ENCODE measurements at places on chromosomes 7 and 10. TPM values are rescaled to one million over a fixed set of nuclear protein-coding genes. Genes with fewer than 3 reads are reported as not detected.

The PDLIM1 gene
- 143 TPM for polyA plus RNA-seq

The BMPER gene
- 40.5 TPM for polyA plus RNA-seq

The TMEM229A gene
- polyA plus RNA-seq = not detected

The PLPP4 gene
- 32.1 TPM for polyA plus RNA-seq

The LUC7L2 gene
- 44.3 TPM for polyA plus RNA-seq

Measured in GM23248 (cell line).